ENCODE measurements at places on chromosomes 3 and 15. TPM values are rescaled to one million over a fixed set of nuclear protein-coding genes. Genes with fewer than 3 reads are reported as not detected.

The FAM227B gene
- total RNA-seq, result 9.4 TPM

The CCDC9B gene
- 26.9 TPM for total RNA-seq

The STRIT1 gene
- not detected for total RNA-seq

The PLSCR5 gene
- not detected for total RNA-seq

The AHSG gene
- not detected for total RNA-seq

The CPN2 gene
- total RNA-seq, result not detected

The RTP1 gene
- total RNA-seq, result not detected

The FBXO45 gene
- 9.4 TPM for total RNA-seq

The ZNF639 gene
- total RNA-seq, result 38.8 TPM

The GOLGA6D gene
- total RNA-seq, result 0.18 TPM

The MYLK gene
- total RNA-seq, result 13.3 TPM

The LDHAL6B gene
- total RNA-seq, result not detected

The TF gene
- 5.7 TPM for total RNA-seq

The SPSB4 gene
- 12.9 TPM for total RNA-seq

The ZNF660 gene
- 18.7 TPM for total RNA-seq

Measured in mesothelial cell of epicardium (in vitro differentiated cells).